ENCODE measurements at places on chromosomes 6 and 20.
A peak's percentile ranks its signal among the peaks of the same experiment; 100 is the strongest.

DNA sequence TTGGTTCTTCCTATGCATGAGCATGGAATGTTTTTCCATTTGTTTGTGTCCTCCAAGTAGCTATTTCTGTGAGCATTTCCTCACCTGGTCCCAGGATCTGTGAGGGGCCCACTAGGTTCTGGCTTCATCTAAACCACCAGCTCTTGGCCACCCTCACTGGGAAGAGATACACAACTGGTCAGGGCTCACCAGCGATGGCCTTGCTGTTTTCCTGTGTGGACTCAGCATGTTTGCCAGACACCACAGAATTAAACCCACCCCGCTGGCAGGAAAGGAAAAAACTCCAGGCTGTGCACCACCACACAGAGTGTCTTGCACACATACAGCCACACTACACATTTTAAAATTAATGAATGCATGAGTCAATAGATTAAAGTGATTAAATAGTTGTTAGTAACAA is 65.1 kb upstream of the NXT1 start:
- no peak for DNase-seq

GRCh38 chr6:40520084-40520483 is 67.1 kb downstream of the LRFN2 start:
- no peak for DNase-seq

- DNase-seq: peak; percentile 97
These were observed 61.1 kb upstream of the SLC22A16 start for GRCh38 chr6:110537208-110538123.

DNA sequence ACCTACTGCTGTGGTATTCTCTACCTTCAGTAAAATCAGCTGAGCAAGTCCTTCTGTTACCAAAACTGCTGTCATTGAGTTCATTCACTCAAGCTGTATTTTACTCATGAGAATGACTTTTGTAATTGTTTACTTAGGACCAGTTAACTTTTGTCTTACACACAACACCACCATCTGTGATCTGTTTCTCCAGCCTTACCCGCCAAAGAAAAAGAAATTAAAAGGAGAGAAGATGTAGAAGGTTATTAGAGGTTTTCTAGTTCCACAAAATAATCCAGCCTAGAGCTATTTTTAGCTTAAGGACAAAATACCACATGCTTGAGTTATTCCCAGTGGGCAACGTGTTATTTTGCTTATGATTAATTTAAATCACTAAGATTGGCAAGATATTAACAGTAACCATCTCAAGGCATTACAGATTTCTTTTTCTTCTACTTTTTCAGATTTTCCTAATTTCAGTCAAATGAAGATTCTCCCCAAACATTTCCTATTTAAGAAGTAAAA is 38.2 kb downstream of the FAM8A1 start:
- DNase-seq: peak; percentile 19

GRCh38 chr6:111792914-111793700 is 80.1 kb downstream of the FYN start:
- DNase-seq: no peak
